ENCODE measurements at places on chromosomes 2 and 18.

DNA sequence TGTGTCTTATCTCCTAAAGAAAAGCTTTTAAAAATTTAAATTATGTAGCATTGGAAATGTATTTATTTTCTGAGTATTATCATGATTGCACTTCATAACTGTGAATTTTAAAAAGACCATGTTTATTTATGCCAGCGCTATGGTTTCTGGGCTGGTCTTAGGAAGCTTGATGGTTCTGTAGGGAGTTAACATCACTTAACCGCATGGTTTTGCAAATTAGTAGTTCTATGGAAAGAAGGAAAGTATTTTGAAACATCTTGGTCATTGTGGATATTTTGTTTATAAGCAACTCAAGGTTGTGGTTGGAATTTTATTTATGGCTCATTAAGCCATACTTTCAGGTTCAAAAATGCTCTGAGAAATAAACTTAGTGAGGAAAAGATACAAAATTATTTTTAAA, 549.4 kb downstream of the STK39 start:
- no peak for DNase-seq

GRCh38 chr18:11289248-11289647, 139.9 kb upstream of the PIEZO2 start:
- DNase-seq = no peak

- no peak for DNase-seq
Measured at GRCh38 chr2:11027195-11027594, 115.5 kb downstream of the KCNF1 start.

- no peak for DNase-seq
Measured at GRCh38 chr2:72833084-72833714, 7.4 kb upstream of the EXOC6B start.

DNA sequence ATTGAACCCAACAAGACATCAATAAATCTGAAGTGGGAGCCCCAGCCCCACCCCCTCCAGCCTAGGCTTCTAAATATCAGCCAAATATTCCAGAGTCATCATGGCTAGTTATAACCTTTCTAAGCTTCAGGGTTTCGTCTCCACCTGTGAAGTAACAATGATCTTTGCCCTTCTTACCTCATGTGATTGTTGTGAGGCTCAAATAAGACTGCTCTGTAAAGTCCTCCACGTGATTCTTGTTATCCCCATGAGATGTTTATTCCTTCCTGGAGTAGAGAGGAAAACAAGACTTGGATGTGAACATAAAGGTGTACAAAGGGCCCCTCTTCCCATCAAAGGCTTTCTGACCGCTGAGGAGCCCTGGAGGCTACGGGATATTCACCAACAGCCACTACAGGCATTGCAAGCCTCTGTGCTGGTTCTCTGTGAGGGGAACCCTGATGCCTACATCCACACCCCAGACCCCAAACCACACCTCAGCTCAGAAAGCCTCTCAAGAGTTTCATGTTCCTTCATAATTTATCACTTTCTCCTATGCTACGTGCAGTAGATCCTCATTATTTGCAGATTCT, 20.1 kb upstream of the REEP1 start:
- DNase-seq = no peak

- DNase-seq = peak; percentile 25
Measured at GRCh38 chr2:205766779-205767359, 84.6 kb downstream of the NRP2 start.

GRCh38 chr2:204051476-204051875, 114.9 kb downstream of the ICOS start:
- DNase-seq = no peak

DNA sequence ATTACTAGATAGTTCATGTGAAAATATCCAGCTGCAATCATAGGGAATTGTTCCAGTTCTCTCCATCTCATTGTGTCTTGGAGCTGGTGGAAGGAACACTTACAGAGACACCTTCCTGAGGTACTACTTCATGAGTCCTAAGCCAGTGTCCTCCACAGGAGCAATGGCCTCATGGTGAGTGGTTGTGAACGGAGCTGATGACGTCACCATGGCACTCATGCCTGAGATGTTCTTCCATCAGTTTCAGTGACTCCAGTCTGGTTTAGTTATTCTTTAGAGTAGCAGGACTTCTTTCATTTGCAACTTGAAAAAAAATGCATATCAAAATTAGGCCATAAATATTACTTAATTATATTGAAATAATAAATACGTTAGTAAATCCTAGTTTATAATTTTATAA, 418.6 kb downstream of the ZNF521 start:
- no peak for DNase-seq

- no peak for DNase-seq
Measured at GRCh38 chr18:24727685-24728084, 267.2 kb downstream of the HRH4 start.

- DNase-seq = no peak
Measured at GRCh38 chr18:59264651-59265245, 8.5 kb downstream of the RAX start.

- DNase-seq = no peak
Measured at GRCh38 chr18:48250362-48250907, 158.7 kb downstream of the ZBTB7C start.

GRCh38 chr18:47689371-47689770, 241.1 kb downstream of the SMAD2 start:
- DNase-seq = no peak

GRCh38 chr2:75155115-75155514, 44.2 kb downstream of the TACR1 start:
- DNase-seq = no peak

DNA sequence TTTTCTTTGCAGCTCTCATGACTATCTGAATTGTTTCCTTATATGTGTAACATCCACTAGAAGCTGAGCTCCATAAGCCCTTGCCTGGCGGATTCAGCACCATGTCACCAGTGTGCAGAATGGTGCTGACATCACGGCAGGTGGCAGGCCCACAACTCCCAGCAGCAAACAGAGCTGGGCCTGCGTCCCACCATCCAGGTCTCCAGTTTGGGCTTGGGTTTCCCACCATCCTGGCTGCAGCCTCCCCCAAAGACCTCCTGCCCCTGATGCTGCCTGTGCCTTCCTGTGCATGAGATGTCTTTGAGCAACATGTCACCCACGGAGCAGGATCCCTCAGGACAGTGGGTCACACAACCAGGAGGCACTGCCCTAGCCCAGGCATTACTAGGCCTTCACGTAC, 113.1 kb downstream of the TNS1 start:
- no peak for DNase-seq

- DNase-seq = no peak
Measured at GRCh38 chr2:155958834-155959233, 373.7 kb downstream of the NR4A2 start.

GRCh38 chr2:69095305-69095704, 82.3 kb downstream of the ANTXR1 start:
- DNase-seq = no peak

GRCh38 chr18:48605408-48605845, 66.6 kb downstream of the CTIF start:
- no peak for DNase-seq

DNA sequence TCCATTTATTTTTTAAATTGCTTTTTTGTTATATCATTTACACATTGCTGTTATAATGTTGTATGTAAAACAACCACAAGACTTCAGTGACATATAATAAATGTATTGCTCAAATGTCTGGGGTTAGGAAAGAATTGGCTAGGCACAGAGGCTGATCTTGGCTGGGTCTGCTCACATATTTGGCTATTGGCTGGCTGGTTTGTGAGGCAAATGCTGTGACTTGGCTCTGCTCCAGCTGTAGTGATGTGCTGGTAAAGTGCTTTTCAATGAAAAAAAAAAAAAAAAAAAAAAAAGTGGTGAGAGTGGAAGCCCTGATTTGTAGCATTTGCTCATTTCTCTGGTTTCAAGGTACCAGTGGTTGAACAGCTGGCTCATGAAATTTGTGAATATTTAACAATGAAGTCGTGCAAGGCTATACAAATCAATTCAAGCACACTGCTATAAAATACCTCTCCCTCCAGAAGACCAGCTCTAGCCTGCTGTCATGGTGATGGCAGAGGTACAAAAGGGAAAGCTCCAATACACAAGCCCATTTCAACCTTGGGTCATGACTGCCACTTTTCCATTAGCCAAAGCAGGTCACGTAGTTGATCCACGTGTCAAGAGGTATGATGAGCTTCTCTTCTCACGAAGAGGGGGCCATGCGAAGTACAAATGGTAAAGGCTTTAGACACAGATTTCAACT, 43.7 kb upstream of the RIT2 start:
- no peak for DNase-seq

DNA sequence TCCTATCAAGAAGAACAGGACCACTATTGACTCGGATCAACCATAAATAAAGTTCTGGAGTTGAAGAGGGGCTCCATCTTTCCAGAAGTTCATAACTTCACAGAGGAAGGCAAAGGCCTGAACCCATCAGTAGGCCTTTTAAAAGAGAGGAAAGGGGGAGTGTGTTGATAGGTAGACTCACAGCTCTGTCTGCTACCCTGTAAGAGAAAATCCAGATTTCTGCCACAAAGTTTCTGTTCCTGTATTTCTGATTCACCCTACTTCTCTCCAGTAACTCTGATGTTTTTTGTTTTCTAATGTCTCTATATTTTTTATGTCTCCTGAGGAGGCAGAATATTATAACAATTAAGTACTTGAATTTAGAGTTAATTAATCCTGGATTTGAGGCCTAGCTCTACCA, 564.0 kb downstream of the TNS1 start:
- no peak for DNase-seq

- no peak for DNase-seq
Measured at GRCh38 chr18:49804096-49804495, 9.2 kb downstream of the ACAA2 start.

DNA sequence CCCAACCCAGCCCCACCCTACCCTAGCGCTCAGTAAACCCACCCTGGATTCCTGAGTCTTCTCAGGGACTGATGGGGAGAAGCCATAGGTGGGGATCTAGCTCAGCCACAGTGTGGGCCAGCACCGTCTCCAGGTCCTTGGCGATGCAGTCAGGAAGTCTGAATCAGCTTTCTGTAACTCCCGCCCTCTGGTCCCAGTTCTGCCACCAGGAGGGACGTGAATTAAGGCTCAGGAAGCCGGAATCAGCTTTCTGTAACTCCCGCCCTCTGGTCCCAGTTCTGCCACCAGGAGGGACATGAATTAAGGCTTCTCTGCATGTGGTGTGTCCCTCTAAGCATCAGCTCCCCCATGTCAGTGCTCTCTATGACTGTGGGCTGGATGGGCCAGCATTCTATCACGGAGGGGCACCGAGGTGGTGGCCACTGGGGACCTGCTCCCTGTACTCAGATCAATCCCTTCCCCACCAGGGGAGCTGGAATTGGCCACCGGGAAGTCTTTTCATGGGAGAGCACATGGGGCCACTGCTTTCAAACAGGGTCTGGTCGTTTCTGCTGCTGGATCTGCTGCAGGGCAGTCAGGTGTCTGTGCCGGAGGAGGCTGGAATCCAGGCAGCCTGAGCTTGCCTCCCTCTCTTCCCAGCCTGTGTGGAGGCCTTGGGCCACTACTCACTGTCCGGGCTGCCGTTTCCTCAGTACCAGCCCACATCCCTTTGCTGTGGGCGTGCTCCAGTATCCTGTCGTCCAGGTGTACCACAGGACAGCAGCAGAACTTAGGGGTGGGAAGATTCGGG, 24.7 kb downstream of the ASB18 start:
- DNase-seq = no peak

DNA sequence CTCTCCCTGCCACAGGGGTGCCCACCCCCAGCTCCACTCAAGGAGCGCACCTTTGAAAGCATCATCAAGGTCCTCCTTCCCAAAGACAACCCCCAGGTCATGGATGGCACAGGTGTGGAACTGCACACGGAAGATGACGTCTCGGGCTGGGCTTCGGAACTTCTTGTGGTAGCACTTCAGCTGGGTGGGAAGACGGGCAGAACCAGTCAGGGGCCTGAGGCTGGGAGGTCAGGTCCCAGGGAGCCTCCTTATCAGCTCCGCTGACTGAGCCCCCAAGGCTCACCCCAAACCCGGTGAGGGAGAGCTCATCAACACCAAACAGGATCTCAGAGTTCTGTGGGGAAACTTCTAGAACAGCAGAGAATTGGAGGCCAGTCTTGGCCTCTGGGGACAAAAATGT, 117.8 kb downstream of the TNS1 start:
- no peak for DNase-seq

DNA sequence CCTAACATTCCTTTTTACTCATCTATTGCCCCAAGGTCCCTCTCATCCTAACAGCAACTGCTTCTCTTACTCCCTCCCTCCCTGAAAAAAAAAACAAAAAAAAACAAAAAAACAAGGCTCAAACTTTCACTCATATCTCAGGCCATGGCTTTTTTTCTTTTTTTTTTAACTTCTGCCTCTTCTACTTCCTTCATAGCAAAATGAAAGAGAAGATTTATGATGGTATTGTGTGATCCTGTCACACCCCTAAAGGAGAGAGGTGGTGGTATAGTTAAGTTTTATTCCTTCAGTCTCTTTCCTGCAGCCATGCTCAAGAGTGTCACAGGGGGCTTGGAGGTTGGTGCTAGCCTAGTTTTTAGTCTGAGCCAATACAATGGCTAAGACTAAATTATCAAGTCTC, 21.5 kb upstream of the EPC2 start:
- no peak for DNase-seq

DNA sequence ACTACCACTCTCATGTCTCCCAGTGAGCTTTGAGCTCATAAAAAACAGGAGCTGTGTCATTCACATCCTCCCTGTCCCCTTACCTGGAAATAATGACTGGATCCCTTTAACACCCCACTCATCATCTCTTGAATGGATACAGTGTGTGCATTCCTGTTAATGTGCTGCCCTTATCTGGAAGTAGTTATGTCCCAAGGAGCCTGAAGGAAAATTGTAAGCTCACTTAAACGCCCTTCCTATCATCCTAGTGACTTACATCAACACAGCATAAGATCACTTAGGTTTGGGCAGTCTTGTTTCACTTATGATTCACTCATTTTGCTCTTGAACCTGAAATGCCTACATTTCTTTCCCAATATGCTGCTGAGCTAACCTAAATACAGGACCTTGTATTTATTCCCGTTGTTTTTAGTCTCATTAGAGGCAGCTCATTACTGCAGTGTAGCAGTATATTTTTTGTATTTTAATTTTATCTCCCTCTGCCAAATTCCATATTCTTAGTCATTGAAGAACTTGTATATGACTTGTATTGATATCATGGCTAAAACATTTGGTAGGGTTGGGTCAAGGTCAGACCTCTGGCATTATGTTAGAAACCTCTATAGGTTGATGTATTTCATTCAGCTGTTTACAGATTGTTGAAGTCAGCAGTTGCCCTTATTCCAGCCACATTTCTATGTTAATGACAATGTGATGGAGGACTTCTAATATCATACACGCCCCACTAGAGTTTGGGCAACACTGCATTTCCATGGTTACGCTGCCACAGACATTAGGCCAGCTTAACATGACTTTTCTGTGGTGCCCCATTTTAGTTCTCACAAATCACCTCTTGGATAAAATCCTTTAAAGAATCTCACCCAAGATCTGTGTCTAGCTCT, 72.9 kb downstream of the PKP4 start:
- no peak for DNase-seq

DNA sequence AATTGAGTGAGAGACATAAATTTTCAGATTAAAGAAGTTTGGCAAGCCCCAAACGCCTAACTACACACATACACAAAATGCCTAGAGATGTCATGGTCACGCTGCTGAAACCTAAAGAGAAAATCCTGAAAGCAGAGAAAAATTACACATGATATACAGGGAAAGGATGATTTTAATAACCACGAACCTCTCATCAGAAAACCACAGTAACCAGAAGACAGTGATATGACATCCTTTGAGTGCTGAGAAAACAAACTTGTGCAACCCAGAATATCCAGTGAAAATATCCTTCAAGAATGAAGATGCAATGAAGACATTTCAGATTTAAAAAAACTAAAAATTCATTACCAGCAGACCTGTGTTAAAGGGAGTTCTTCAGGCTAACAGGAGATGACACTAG, 122.4 kb upstream of the LMAN1 start:
- DNase-seq = no peak

- DNase-seq = no peak
Measured at GRCh38 chr2:205782941-205783340, 100.6 kb downstream of the NRP2 start.
